ENCODE measurements at places on chromosomes 11 and 22. TPM values are rescaled to one million over a fixed set of nuclear protein-coding genes. Genes with fewer than 3 reads are reported as not detected.

The MUC2 gene
- not detected for total RNA-seq

The MMP3 gene
- 0.13 TPM for total RNA-seq

The RASSF10 gene
- 0.22 TPM for total RNA-seq

The PDE2A gene
- 12.1 TPM for total RNA-seq

The CD3E gene
- total RNA-seq: not detected

The RCOR2 gene
- total RNA-seq: 0.40 TPM

The GGT5 gene
- 2.3 TPM for total RNA-seq

The RAPSN gene
- 0.07 TPM for total RNA-seq

The STK33 gene
- total RNA-seq: 1.1 TPM

The GLYATL1B gene
- not detected for total RNA-seq

The ISX gene
- total RNA-seq: not detected

The ALDH3B1 gene
- 0.13 TPM for total RNA-seq

The MTMR3 gene
- total RNA-seq: 33.0 TPM

The KCNE3 gene
- total RNA-seq: 0.53 TPM

The TAF10 gene
- 16.9 TPM for total RNA-seq

The ANGPTL5 gene
- 0.13 TPM for total RNA-seq

The SEC14L6 gene
- total RNA-seq: 0.29 TPM

The CSNK2A3 gene
- 4.1 TPM for total RNA-seq

The H19 gene
- total RNA-seq: not detected

The FADS2 gene
- 468 TPM for total RNA-seq

The CALCA gene
- total RNA-seq: not detected

The TMEM86A gene
- total RNA-seq: 1.2 TPM
